ENCODE measurements at places on chromosomes 1 and 21.

GRCh38 chr1:6424619-6425593, at the start of gene ESPN:
TSS of gene ESPN (plus strand) at chr1:6424776. CDS start at chr1:6424956, 180 bp downstream.
- no peak for DNase-seq

- DNase-seq = no peak
These were observed 1.7 kb downstream of the EPHX4 start for GRCh38 chr1:92031281-92032110.

GRCh38 chr1:63835128-63835527, 61.3 kb downstream of the ROR1 start:
- DNase-seq = no peak

GRCh38 chr1:201656311-201657032, 117.5 kb downstream of the NAV1 start:
- no peak for DNase-seq

DNA sequence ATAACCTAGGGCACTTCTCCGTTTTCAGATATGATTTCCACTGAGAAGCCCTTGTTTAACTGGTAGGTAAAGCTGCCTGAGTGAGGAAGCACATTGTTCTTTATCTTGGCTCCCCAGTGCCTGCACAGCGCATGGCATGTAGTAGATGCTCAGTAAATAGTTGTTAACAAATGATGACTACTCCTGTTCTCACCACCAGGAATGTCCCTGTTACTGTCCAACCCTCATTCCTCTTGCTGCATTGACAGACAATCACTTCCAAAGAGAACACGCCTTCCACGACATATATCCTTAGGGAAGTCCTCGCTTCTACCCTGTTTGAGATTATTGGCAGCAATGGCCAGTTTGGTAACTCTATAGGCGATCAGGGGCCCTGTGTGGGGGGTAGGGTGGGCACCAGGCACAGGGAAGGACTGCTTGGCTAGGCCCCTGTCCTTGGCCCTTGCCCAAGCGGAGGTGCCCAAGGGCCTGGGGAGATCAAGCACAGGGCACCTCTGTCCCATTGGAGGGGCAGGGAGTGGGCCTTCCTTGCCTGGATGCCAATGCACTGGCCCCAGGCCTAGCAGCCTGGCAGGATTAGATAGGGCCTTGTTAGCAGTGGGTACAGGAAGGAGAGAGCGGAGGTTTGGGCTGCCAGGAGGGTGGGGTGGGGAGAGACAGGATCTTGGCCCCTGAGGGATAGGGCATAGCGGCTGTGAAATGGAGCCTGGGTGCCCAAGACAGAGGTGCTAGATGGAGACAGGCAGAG, 10.2 kb downstream of the NES start:
- DNase-seq = no peak

DNA sequence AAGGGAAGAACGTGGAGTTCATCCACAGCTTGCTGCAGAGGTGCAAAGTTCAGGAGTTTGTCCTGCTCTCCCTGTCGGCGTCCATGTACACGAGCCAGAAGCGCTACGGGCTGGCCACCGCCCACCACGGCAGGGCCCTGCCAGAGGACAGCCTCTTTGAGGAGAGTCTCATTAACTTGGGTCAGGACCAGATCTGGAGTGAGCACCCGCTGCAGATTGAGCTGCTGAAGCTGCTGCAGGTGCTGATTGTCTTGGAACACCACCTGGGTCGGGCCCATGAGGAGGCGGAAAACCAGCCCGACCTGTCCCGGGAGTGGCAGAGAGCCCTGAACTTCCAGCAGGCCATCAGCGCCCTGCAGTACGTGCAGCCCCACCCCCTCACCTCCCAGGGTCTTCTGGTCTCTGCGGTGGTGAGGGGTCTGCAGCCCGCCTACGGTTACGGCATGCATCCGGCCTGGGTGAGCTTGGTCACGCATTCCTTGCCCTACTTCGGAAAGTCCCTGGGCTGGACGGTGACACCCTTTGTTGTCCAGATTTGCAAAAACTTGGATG, 73.8 kb upstream of the MORC3 start:
- DNase-seq = no peak
